ENCODE measurements at places on chromosomes 4 and X.

- DNase-seq, result peak; percentile 54
These were observed 165.7 kb downstream of the KDR start for GRCh38 chr4:54959651-54960116.

GRCh38 chr4:174214101-174214878 is 69.2 kb downstream of the FBXO8 start:
- DNase-seq, result no peak

GRCh38 chrX:50211510-50211909 is 6.9 kb downstream of the CCNB3 start:
- DNase-seq, result no peak

- no peak for DNase-seq
These were observed 756.1 kb downstream of the SH3BGRL start for GRCh38 chrX:81957900-81958545.

GRCh38 chr4:165986956-165987698 is 114.1 kb downstream of the TLL1 start:
- no peak for DNase-seq

DNA sequence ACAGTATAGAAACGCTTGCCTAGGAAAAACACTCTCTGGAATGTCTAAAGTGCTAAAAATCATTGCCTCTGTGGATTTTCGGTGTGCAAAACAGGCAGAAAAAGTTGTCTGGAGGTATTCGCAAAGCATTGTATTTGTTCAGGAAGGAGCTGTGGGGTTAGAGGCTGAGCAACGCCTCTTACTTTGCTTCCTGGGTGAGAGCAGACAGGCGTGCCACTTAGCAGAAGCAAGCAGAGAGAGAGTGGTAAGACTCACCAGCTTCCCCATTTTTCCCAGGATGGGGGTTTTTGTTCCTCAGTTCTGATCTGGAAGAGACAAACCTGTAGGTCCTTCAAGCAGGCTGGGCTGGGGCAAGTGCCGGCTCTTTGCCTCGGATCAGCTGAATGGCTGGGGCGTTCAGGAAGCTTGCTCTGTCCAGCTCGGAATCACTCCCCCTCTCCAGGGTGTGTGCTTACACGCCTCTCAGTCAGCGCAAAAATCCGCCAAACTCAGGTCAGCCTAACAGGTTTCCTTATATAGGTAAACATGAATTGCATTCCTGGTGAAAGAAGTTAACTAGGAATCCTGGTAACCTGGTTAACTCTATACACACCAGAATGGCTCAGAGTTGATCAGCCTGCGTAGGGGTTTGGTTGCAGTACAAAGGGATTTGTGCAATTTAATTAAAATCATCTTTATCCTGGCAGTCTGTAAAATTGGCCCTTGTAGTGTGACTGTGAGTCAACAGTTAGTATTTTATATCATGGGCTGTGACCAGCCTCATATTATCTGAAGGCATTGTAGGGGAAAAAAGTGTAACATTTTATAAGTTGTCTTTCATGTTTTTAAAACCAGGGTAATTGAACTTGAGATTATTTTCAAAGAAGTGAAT is 213.1 kb upstream of the MID1 start:
- no peak for DNase-seq

DNA sequence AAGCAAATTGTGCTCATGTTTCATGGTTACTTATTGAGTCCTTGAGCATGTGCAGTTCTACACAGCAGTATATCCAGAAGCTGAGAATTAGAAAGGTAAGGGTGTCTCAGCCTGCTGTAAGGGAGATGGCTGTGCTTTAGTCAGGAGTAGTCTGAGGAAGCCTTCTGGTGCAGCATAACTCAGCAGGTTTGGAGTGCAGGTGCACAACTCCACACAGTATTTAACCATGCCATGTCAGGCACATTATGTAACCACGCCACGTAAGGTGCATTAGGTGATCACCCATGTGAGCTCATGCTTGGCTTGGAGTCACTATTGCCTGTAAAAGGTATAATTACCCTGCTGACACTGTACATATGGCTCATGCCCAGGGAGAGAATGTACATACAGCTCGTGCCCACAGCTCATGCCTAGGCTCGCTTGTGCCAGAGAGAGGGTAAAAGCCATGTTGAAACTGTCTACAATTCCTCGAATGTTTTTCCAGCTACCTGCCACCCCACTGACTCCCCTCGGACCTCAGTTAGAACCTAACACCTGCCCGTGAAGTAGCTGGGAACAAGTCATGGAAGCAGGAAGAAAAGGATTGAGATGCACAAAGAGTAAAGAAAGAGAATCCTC is 37.8 kb downstream of the UCHL1 start:
- DNase-seq, result no peak

DNA sequence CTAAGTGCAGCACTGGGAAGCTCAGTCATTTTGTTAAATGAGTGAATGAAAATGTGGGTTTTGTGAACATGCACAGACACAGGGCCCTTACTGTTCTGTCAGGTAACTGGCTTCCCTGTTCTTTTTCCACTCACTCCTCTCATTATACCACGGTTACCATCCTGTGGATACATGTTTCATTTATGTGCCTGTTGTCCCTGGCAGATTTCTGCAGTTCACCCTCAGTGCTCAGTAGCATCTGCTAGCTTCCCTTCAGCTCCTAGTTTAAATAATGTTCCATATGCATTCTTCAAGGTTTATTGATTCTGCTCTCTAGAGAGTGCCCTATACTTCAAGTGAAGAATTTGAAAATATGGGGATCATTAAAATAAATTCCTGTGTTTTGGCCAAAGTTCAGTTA is 1634.3 kb upstream of the ADGRL3 start:
- no peak for DNase-seq

DNA sequence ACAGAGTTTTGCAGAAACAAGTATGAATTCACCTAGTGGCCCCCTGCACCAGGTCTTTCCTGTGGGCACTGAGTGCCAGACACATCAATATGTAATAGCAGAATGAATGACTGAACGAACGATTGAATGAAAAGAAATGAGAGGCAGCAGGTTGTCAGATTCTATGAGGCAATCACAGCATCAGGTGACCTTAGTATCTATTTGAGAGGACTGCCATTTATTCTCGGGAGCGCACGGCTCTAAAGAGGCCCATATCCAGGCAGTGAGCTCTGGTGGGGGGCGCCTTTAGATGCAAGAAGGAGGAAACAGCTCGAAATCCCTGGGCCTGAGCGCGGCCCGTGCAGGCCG is 528 bp upstream of the SLC25A4 start:
- no peak for DNase-seq

DNA sequence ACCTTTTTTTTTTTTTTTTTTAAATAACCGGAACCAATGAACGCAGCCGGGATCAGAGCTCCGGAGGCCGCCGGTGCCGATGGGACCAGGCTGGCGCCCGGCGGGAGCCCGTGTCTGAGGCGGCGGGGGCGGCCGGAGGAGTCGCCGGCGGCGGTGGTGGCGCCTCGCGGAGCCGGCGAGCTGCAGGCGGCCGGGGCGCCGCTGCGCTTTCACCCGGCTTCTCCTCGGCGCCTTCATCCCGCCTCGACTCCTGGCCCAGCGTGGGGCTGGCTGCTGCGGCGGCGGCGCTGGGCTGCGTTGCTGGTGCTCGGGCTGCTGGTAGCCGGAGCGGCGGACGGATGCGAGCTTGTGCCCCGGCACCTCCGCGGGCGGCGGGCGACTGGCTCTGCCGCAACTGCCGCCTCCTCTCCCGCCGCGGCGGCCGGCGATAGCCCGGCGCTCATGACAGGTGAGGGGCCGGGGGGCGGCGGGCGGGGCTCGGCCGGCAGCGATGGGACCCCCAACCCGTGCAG is 337 bp downstream of the STIM2 start:
- peak; percentile 36 for DNase-seq

GRCh38 chr4:96776920-96777527 is 937.1 kb downstream of the PDHA2 start:
- no peak for DNase-seq

DNA sequence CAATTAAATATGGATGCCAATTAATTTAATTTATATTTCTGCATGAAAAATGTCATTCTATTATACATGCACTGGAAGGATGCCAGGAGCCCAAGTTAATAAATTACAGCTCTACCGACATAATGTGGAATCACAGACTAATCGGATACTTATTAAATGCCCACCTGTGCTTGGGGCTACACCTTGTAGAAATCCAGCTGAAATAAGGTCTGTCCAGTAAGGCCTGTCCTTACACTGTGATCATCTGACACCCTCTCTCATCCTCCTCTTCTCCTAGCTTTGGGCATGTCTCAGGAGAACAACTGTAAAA is 6.0 kb upstream of the SHISA3 start:
- DNase-seq, result no peak

DNA sequence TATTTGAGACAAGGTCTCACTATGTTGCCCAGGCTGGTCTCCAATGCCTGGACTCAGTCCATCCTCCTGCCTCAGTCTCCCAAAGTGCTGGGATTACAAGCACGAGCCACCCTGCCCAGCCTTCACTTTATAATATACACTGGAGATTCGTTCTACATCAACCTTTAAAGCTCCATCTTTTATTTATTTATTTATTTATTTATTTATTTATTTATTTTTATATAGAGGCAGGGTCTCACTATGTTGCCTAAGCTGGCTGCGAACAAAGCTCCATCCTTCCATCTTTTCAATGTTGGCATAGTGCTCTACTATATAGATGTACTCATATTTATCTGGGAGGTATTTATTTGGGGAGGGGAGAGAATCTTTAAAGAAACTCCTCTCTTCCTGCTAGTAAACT is 1.7 kb upstream of the KDR start:
- no peak for DNase-seq

GRCh38 chr4:53313510-53313909 is 52.4 kb downstream of the SCFD2 start:
- no peak for DNase-seq

DNA sequence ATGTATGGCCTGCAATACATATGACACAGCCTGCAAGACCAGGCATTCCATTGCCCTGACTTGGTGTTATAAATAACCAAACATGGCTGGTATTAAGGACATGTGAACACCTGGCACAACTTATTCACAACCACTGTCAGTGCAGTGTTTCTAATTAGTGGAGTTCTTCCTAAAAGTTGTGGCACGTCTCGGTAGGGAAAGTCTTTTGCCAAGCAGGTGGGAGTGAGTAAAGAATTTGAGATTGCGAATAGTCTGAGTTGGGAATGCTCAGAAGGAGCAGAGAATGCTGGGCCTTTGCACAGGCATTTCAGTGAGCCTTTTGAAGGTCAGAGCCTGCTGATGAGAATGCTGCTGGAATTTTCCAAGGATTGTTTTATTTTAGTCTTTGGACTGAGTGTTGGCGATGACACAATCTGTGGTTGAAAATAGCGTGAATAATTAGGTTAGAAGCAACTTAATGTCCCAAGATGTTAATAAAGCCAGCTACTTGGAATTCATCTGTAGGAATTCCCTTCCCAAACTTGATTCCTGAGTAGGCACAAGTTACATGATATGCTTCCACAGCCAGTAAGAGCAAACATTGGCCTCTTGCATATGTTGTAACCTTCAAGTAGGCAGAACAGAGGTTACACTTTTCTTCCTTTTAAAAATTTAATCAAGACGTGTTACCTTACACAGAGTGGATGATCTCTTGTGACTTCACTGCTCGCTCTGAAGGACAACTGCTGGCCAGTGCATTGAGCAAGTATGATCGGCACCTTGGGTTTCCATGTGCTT is 83.6 kb upstream of the PGRMC2 start:
- DNase-seq, result no peak
